NCI-H2029 treated with DMSO at 0.1 percent for 48 hours (cell line): ENCODE measurements at places on chromosomes 3 and 15.

DNA sequence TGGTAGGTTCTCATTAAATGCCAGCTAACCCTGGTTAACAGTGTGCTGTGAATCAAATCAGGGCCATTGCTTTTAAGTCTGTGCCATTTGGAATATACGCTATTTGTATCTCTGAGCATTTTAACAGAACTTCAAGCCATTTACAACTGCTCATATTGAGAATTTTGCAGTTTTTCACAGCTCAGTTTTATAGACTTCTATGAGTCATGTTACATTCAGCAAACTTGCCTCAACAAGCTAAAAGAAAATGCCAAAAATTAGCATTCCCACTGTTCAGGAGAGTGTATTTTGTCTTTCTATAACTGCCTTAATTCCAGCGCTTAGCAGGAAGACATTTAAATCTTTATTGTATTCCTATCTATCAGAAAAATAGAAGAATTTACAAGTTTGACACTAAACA lies 196.4 kb downstream of the GBE1 start:
- DNase-seq: no peak

- DNase-seq: no peak
Measured at GRCh38 chr3:161171113-161171512, 50.0 kb upstream of the NMD3 start.

GRCh38 chr15:72199721-72200212 lies 2.2 kb upstream of the GRAMD2A start:
- peak; percentile 14 for DNase-seq

- DNase-seq: no peak
Measured at GRCh38 chr3:39264053-39264452, 15.8 kb downstream of the CX3CR1 start.

GRCh38 chr15:64847448-64847847 lies 5.7 kb downstream of the PLEKHO2 start:
- DNase-seq: no peak

DNA sequence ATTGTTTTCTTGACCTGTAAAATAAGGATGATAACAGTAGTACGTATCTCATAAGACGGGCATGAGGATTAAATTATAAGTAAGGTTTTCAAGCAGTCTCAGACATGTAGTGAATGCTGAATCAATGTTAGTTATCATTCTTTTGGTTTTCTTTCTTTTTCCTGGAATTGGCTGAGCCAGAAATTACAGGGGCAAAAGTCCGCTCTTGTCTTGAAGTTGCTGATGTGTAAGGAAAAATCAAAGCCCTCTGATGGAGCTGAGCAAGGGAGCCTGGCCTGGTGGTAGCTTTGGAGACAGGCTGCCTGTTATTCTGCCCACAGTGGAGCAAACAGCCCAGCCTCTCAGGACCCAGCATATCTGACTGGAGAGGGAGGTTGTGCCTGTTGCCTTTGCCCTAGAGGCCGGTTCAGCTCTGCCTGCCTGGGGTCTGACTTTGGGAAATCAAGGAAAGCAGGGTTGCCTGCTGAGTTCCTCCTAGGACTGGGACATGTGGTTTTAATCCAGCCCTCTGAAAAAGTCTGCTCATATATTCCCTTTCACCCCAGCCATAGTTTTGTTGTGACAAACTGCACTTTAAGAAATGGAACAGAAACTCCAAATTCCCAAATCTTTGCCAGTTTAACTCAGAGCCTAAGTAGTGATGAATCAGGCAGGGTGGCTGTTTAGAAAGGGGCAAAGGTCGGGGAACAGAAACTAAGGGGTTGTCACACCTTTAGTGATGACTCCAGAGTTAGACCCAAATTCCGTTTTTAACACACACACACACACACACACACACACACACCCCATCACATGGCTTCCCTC lies 40.1 kb downstream of the GASK1A start:
- DNase-seq: no peak

GRCh38 chr3:48596157-48596556 lies 1.0 kb upstream of the COL7A1 start:
- DNase-seq: no peak

- DNase-seq: no peak
Measured at GRCh38 chr3:43224405-43225073, 61.8 kb upstream of the SNRK start.

DNA sequence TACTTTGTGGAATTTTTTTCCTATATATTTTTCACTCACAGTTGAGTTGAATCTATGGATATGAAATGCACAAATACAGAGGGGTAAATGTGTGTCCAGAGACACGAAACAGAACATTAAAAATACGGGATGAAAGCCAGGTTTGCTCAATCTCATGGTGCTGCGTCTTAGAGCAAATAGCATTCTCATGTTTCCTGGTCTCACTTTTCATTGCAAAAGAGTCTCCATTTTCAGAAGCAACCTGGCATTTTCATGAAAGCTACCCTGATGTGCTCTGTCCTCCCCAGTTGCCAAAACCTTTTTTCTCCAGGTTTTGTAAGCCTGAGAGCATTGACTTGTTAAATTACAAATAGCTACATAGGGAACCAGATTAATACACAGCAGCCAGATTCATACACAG lies 49.5 kb upstream of the MBNL1 start:
- DNase-seq: no peak

GRCh38 chr3:67468511-67468910 lies 185.9 kb downstream of the SUCLG2 start:
- no peak for DNase-seq

- DNase-seq: no peak
Measured at GRCh38 chr3:151107701-151108100, 22.2 kb downstream of the MED12L start.

DNA sequence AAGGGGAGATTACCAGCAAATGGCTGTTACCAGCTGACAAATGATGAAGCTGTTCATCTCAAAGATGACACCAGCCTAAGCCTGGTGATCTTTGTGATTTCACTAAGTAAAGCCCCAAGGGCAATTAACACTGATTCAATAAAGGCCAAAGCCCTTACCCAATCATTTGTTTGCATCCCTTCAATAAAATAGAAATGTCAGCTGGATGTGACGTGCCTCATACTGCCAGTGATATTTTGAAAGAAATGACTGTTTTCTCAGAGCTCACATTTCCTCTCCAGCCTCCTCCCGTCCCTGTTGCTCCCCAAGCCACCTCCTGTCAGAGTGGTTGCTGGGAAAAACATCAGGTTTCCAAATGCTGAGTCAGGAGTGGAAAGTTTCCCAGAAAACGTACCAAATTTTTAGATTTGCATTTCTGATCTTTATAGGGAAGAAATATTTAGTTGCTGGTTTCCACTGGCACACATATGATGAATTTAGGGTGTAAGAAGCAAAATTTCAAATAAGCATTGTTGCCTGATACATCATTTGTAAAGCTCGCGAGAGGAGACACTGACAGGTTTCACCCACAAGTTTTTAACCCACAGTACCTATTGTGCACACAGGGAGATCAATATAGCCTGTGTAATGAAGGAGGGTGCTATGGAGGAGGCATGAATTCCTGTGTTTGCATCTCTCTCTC lies 21.0 kb downstream of the C2CD4A start:
- no peak for DNase-seq

GRCh38 chr3:98528474-98529346 lies 3.1 kb upstream of the GPR15 start:
- DNase-seq: no peak

DNA sequence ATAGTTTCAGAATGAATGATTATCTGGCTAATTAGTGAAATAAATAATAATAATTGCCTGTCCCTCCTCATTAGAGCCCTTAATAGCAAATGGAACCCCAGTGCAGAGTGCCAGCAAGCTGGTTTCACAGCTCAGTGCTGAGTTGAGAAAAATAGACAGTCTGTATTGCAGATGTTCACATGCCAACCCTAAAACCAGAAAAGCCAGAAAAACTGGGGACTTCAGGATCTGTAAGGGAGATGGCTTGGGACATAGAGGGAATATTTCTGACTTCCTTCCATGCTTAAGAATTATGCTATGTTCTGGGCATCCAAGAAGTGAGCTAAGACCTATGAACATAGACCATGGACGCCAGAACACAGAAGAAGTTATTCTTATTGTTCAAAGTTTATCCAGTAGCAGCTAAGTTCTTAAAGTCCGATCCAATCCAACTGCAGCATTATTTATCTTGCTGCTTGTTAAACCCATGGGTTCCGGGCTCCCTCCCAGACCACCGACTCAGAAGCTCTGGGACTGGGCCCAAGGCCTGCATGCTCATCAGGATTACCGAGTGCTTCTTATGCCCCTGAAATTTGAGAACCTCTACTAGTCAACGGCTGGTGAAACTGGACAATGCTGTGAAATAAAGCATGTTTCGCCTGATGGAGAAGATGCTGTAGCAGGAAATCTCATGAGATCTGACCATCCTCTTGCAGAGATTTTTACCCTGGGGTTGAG lies 158.3 kb downstream of the FOXB1 start:
- no peak for DNase-seq

DNA sequence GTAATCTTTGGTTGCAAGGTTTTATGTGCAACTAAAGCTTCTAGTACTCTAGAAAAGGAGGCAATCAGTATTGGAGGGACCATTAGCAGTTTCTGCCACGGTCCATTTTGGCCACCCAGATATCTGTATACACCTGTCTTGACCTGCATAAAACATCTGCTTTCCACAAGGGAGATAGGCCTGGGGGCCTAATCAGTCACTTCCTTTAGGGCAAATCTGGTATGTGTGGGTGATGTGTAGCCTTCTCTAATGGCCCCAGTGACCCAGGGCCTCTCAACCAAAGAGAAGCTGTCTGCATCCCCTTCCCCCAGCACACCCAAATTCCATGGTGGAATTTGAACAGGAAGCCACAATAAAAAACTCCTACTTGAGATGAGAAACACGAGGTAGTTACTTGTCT lies 19.5 kb downstream of the IRAK2 start:
- no peak for DNase-seq

GRCh38 chr15:28080386-28080785 lies 18.7 kb downstream of the OCA2 start:
- DNase-seq: no peak

- DNase-seq: peak; percentile 38
Measured at GRCh38 chr3:133965013-133965570, 64.6 kb downstream of the SLCO2A1 start.

- no peak for DNase-seq
Measured at GRCh38 chr3:14351617-14352001, 50.8 kb upstream of the SLC6A6 start.

GRCh38 chr3:123834631-123835030 lies 49.5 kb downstream of the MYLK start:
- DNase-seq: no peak

- DNase-seq: no peak
Measured at GRCh38 chr3:170320461-170321121, 36.9 kb upstream of the SKIL start.

GRCh38 chr3:148641722-148642121 lies 56.0 kb upstream of the AGTR1 start:
- no peak for DNase-seq

GRCh38 chr15:86611417-86612040 lies 531.9 kb downstream of the AGBL1 start:
- DNase-seq: no peak

- DNase-seq: peak; percentile 90
Measured at GRCh38 chr3:120147072-120147871, 53.0 kb upstream of the GSK3B start.

DNA sequence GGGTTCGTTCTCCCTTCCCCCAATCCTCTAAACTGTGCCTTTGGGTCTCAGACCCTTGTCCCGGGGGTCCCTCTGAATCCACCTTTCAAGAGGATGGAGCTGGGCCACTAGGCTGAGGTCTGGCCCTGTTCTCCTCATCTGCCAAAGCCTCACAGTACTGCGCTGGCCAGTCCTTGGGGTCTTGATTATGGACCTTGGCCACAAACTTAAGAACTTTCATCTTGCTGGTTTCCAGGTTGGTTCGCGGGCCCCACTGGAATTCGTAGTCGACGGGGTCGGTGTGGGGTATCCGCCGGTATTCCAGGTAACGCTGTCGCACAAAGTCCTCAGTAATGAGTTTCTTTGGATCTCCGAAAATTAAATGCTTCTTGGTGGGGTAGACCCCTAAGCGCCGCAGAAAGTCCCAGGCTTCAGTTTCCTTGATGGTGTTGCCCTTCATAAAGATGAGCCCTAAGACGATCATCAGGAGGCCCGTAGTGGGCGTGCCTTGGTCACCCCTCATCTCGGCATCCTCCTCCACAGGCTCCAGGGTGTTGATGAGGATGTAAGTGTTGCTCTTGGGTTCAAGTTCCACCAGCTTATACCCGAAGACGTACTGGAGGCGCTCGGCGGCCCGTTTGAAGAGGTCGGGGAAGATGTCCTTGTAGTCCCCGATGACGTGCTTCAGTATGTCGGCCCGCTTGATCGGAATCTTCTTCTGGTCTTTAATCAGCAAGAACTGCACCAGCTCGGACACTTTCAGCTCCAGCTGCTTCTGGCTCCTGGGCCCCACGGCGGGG lies 727 bp downstream of the NSMCE3 start:
- no peak for DNase-seq

- DNase-seq: no peak
Measured at GRCh38 chr3:150384296-150385212, 23.5 kb upstream of the TSC22D2 start.

DNA sequence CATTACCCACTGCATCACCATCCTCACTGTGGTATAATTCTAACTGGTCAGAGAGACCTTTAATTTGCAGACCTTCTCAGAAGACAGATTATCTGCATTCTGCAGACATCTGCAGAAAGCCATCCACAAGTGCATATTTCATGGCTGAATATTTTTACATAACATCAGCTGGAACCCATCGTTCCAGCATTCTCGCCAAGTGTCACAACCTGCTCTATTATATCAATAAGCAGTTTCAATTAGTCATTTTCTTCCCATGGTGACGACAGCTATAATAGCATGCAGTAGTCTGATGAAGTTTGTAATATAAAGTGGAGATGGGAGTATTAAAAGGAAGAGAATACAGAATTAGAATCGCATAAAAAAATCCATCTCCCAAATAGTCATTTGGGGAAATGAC lies 334.7 kb downstream of the FHIT start:
- DNase-seq: no peak

- no peak for DNase-seq
Measured at GRCh38 chr3:78994174-78995027, 773.4 kb downstream of the ROBO1 start.

DNA sequence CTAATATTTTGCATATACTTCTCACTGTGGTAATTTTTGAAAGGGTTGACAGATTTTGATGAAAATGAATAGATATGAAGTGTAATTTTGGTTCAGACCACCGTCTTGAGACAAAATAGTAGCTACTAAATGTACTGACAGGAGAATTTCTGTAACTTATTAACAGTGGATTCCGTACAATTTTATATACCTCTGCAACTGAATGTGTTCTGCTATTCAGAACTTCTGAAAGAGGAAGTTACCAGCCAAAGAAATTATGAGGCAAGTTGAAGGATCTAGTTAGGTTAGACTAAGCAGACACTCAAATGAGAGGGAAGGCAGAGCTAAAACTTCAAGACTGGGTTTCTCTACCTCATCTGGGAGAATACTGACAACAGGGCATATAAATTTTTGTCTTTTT lies 29.4 kb downstream of the GAP43 start:
- no peak for DNase-seq

GRCh38 chr3:181403876-181404660 lies 307.7 kb upstream of the SOX2 start:
- DNase-seq: no peak
